ENCODE measurements at places on chromosomes 5 and 9.

DNA sequence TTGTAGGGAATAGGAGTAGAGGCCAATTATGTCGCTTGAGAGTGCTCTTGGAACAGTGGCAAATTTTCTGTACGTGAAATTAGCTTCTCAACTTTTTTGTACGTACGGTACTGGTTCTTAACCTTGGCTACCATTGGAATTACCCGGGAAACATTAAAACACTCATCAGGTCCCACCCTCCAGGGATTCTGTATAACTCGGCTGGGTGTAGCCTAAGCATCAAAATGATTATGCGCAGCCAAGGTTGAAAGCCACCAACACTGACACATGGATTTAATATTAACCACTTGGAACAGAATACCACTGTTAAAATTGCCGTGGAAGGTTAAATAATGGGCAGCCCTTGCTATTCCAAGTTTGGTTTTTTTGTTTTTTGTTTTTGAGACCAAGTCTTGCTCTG, 17.4 kb downstream of the DNAJA1 start:
- no peak for DNase-seq

- DNase-seq, result no peak
Measured at GRCh38 chr9:114311571-114312512, 11.1 kb upstream of the ORM1 start.

GRCh38 chr9:81245254-81245956, 443.9 kb downstream of the TLE1 start:
- DNase-seq, result no peak

DNA sequence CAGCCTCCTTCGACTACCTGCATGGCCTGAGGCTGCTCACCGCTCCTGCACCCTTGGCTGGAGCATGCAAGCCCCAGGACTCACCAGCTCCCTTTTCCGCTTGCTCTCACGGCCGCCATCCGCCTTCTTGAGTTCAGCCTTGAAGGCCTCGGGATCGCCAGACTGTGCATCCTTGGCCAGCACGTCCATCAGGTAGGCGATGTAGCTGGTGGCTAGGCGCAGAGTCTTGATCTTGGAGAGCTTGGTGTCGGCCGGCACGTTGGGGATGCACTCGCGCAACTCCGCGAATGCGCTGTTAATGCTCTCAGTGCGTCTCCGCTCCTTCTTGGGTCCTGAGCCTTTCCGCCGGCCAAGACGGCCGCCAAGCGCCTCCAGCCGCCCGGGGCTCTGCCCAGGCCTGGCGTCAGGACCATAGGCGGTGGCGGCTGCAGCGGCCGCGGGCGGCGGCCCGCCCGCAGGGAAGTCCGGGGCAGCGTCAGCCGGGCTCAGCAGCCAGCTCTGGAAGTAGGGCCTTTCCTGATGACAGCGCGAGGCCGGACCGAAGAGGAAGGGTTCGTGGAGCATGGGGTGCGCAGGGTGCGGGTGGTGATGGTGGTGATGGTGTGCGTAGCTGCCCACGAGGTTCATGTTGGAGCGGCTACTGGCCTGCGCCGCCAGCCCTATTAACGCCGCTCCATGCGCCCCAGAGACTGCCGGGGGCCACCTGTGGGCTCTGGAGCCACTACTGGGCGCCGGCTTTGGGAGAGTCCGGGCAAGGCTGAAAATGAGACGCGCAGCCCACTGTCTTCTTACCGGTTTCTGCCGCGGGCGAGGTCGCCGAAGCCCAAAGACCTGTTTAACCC, 424 bp downstream of the HAND1 start:
- no peak for DNase-seq

DNA sequence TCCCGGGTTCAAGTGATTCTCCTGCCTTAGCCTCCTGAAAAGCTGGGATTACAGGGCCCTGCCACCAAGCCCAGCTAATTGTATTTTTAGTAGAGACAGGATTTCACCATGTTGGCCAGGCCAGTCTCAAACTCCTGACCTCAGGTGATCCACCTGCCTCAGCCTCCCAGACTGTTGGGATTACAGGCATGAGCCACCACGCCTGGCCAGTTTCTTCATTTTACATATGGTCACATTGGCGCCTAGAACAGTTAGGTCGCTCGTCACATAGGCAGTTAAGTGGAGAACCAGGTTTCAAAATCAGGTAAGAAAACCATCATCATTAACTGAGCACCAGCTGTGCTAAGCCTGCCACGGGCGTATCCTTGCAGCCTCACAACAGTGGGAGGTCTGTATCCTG, 36.1 kb downstream of the OLFML2A start:
- no peak for DNase-seq
